CD14-positive monocyte (primary cell): ENCODE measurements at places on chromosomes 1 and 21. TPM values are rescaled to one million over a fixed set of nuclear protein-coding genes. Genes with fewer than 3 reads are reported as not detected.

Gene HSPG2
- not detected for polyA plus RNA-seq

Gene NEXN
- polyA plus RNA-seq, result 3.0 TPM

Gene CELA3A
- not detected for polyA plus RNA-seq

Gene COL11A1
- not detected in 2 replicates for polyA plus RNA-seq

Gene RGL1
- 1.2 TPM for polyA plus RNA-seq

Gene CCDC190
- not detected for polyA plus RNA-seq

Gene C1orf105
- not detected in 2 replicates for polyA plus RNA-seq

Gene TNFRSF4
- not detected for polyA plus RNA-seq

Gene KRTAP19-1
- not detected for polyA plus RNA-seq

Gene TCHHL1
- polyA plus RNA-seq, result not detected

Gene CREG1
- polyA plus RNA-seq, result 248 TPM

Gene KCNJ10
- polyA plus RNA-seq, result 0.23 and 0.47 TPM in 2 replicates

Gene EPS8L3
- polyA plus RNA-seq, result not detected

Gene PLPPR4
- not detected in 2 replicates for polyA plus RNA-seq

Gene KIAA1614
- not detected for polyA plus RNA-seq

Gene FMO2
- polyA plus RNA-seq, result not detected in 2 replicates

Gene DPYD
- polyA plus RNA-seq, result 48.8 and 87.6 TPM in 2 replicates

Gene SPRR2B
- not detected in 2 replicates for polyA plus RNA-seq

Gene RGS18
- 43.7 TPM for polyA plus RNA-seq

Gene ZBTB48
- polyA plus RNA-seq, result 23.0 TPM

Gene TNNT2
- not detected in 2 replicates for polyA plus RNA-seq

Gene ERICH3
- not detected for polyA plus RNA-seq

Gene SELENBP1
- 0.64 and 0.79 TPM in 2 replicates for polyA plus RNA-seq

Gene RBP7
- 340 TPM for polyA plus RNA-seq

Gene AHCYL1
- 22.8 and 39.1 TPM in 2 replicates for polyA plus RNA-seq

Gene JUN
- 29.3 TPM for polyA plus RNA-seq

Gene SH2D1B
- 0.88 TPM for polyA plus RNA-seq

Gene SLC16A4
- polyA plus RNA-seq, result 0.26 TPM

Gene FCRL5
- polyA plus RNA-seq, result not detected

Gene OPRD1
- 0.01 TPM in 1 of 2 replicates, not detected in the other for polyA plus RNA-seq

Gene STYXL2
- not detected in 2 replicates for polyA plus RNA-seq

Gene GBP7
- polyA plus RNA-seq, result not detected

Gene LRRC39
- polyA plus RNA-seq, result not detected

Gene TAL1
- polyA plus RNA-seq, result not detected
